SK-N-MC (cell line): ENCODE measurements at places on chromosomes 3 and 15.

DNA sequence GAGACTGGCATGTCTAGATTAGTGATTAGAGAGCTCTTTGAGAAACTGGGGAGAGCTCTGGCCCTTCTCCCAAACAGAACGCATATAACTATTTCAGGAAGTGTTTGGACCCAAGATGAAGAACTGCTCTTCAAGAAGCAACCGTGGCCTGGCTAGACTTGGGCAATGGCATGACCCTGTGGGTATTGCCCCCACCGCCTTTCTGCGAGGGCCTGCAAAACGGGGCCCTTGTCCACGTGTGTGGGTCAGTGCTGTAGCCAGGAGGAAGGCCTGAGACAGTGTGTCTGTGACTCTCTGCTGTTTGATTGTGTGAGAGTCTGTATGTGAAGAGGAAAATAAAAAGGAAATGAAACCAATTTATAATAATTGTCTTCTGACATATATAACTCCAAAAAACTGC, 42.5 kb downstream of the EEFSEC start:
- DNase-seq: no peak

- DNase-seq: no peak
Observed at GRCh38 chr3:115359536-115359935, 212.4 kb upstream of the ZBTB20 start.

GRCh38 chr3:186920796-186921195, 9.5 kb upstream of the ST6GAL1 start:
- DNase-seq: no peak

DNA sequence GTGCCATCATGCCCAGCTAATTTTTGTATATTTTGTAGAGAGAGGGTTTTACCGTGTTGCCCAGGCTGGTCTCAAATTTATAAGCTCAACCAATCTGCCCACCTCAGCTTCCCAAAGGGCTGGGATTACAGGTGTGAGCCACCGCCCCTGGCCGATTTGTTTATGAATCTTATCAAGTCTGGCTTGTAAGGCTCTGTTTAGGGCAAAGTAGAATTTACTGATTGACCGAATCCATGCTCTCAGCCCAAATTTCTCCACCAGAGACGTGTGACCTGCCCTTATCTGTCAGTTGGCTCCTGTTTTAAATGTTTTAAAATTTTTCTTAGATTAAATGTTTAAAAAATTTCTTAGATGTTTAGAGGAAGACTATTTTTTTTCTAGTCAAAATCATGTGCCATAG, 19.5 kb downstream of the RAD54L2 start:
- no peak for DNase-seq

DNA sequence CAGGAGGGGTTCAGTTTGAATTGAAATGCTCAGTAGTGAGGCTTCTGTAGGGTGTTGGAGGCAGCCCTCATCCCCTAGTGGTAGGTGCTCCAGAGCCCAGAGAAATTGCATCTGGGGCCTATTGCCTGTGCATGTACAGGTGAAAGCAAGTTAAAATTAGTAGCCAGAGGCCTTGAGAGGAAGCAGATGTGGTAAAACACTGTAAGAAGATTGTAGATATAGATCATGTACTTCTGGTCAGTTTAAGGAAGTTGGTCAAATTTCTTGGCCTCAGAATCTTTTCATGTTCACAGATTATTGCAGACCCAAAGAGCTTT, 34.6 kb downstream of the IGSF10 start:
- no peak for DNase-seq

DNA sequence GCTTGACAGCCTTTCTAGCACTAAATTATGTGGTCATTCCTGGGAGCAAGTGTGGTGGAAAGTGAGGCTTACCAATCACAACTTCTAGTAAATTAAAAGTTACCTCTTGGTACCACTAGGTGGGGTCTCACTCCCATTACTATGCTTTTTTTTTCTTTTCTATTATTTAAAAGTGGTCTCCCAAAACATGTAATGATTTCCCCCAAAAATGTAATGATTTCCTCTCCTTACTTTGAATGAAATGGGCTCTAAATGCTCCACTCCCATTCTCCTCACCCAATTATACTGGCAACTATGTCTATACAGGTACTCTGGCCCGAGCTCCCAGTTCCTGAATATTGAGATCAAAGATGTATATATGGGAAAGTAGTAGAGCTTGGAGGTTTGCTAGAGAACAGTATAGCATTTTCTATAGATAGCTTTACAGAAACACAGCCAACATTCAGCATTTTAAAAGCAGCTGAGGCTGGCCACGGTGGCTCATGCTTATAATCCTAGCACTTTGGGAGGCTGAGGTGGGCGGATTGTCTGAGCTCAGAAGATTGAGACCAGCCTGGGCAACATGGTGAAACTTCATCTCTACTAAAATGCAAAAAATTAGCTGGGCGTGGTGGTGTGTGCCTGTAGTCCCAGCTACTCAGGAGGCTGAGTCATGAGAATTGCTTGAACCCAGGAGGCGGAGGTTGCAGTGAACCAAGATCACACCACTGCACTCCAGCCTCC, 70.9 kb downstream of the DCUN1D1 start:
- no peak for DNase-seq

- no peak for DNase-seq
Observed at GRCh38 chr15:92394309-92395097, 822 bp downstream of the ST8SIA2 start.

DNA sequence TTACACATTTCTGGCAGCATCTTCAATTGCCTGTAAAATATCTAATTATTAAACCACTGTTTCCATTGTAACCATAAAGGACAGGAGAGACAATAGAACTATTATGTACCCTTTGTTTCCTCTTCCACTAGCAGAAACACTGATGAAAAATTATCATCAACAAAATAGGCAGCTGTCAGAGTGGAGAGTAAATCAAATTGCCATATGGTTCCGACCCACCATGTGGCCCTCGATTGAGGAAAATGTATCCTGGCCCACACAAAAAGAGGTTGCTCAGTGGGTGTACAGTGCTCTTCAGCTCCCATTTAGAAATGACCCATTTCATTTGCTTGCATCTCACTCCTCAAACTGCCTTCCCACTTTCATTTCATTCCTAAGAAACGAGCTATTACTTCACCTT, 570.6 kb upstream of the UBE2E2 start:
- no peak for DNase-seq

- no peak for DNase-seq
Observed at GRCh38 chr3:187705164-187705563, 2.8 kb upstream of the RTP2 start.

- no peak for DNase-seq
Observed at GRCh38 chr3:151638555-151639417, 94.9 kb upstream of the AADACL2 start.

DNA sequence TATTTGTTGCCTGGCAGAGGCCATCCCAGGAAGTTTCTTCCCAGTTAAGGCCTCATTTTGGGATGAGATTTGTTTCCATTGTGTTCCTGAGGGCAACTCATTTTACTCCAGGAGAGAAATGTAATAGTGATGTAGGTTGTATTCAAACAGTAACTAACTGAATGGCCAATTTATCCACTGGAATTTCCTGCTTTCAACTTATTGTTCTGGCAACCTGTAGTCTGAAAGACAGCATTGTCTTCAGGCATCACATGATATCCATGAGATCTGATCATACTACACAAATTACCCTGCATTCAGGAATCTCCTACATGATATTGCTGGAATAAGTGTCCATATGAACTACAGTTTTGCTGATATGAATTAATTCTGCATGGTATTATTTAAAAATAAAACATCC, 79.5 kb upstream of the FGF7 start:
- no peak for DNase-seq

- no peak for DNase-seq
Observed at GRCh38 chr3:179973931-179974361, 62.8 kb downstream of the PEX5L start.

DNA sequence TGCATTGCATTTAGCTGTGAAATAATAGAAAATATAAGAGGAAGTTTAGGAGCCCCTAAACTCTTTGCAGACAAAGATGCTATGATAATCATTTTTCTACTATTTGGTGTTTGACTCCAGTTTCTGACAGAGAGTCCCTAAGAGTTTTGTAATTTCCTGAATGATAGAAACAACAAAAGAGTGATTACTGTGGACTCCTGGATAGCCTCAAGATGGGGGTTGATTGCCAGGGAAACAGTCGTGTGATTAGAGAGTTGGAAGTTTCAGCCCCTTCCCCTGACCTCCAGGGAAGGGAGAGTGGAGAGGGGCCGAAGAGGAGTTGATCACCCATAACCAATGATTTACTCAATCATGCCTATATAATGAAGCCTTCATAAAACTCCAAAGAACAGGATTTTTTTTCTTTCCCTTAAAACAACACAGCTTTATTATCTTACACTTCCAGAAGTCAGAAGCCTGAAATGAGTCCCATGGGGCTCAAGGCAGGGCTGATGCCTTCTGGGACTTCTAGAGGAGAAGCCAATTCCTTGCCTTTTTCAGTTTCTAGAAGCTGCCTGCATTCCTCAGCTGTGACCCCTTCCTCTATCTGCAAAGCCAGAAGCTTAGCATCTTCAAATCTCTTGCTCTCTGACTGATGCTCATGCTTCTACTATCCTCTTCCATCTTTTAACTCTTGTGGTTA, 292.3 kb upstream of the ZPLD1 start:
- DNase-seq: no peak

DNA sequence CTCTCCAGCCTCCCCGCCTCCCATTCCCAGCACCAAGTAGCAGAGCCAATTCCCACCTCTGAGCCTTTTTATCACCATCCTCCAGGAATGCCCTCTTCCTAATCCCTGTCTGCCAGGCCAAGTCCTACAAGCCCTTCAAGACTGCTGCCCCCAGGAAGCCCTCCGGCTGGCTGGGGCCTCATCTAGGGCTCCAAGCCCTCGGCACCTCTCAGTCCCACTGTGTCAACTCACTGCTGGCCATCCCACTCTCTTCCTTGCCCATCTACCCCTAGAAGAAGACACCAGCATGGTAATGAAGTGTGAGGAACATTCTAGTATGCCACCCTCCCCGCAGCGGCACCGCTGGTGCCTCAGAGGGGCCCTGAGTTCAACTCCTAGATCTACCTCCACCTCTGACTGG, 10.0 kb upstream of the GRIP2 start:
- no peak for DNase-seq

DNA sequence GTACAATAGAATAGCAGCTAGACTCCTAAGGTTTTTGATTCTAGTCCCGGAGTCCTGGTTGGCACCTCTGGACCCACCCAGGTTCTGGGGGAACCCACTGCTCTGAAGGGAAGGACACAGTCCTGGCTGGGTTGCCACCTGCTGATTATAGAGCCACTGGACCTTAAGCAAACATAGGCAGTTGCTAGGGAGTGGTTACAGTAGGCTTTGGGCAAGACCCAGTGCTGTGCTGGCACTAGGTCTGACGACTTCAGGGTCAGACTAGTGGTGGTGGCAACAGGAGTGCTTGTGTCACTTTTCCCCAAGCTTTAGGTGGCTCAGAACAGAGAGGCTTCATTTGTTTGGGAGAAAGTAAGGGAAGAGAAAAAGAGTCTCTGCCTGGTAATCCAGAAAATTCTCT, 109.8 kb upstream of the C3orf80 start:
- DNase-seq: no peak

DNA sequence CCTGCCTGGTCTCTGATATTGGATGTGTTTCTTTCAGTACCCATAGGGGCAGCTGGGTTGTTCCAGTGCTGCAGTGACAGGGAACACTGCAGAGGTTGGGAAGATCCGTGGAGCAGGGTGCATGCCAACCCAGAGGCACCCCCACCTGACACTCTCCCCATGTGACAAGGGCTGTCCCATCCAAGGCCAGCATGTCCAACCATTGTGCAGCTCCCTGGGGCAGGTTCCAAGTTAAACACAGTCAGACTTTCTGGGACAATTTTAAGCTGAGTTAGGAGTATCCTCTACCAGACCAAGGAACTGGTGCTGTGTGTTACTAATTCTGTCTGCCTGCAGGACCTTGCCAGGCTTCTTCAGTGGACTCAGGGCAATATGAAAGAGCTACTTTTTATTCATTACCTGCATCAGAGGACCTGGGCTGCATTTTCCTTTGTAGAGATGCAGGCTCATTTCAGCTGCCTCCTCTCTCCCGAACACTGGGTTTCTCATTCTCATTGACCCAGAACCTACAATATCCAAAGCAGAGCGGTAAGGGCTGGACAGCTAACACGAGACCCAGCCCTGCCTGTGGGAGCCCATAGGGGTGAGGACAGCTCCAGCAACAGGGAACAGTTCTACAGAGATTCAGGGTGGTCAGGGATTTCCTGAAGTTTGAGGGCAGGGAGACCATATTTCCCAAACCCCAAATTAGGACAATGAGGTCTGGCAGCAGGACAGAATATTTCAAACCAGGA, 72.7 kb downstream of the SPSB4 start:
- DNase-seq: no peak

DNA sequence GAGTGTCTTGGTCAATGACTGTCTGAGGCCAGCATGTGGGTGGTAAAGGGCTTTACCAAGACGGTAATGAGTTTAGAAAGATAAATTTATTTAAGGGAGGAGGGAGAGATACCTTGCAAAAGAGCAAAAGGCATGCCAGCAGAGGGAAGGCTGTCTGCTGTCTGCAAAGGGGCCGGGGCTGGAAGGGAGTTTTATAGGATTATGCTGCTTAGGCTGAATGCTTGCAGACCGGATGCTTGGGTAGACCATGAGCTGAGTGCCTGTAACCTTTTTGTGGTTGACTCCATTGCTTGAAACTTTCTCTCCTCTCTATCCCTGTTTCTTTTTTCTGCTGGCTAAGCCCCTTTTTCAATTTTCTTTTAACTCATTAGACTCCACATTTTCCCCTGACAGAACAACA, 1543.0 kb downstream of the OTOL1 start:
- no peak for DNase-seq

GRCh38 chr3:17179381-17180205, 294.8 kb downstream of the PLCL2 start:
- DNase-seq: no peak

DNA sequence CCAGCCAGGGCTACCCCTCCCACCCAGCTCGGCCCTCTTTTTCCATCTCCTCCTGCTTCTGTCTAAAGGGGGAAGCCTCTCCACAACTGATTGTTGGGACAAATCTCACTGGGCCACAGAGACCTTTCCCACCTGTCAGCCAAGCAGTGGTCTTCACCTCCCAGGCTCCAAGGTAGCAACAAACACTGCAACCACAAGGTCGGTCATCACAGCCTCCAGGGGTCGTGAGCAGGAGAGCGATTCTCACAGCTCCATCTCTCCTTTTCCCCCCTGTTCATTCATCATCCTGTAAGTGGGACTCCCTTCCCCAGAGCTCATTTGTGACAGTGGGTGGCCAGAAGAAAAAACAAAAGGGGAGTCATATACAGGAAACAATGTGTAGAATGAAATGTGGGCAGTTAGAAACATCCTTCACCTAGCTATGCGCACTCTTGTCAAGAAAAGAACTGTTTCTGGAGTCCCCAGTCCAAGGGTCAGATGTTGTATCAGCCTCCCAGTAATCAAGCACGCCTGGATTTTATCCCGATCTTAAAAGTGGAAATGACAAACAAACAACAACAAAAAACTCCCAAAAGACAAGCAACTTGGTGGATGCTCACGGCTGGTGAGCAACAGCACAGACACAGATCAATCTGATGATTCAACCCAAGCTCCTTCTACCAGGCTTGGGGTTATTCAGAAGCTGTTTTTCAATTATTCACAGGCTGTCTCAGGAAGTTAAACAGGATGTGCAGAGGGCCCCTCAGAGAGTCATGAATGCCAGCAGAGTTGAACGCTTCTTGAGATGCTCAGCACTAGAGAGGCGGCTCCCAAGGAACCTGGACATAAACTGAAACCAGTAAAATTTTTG, 22.4 kb downstream of the LYZL4 start:
- DNase-seq: peak; percentile 74
